ENCODE measurements at places on chromosomes 2 and 18.

GRCh38 chr2:65220432-65221131 lies 7.0 kb upstream of the ACTR2 start:
- no peak for DNase-seq

DNA sequence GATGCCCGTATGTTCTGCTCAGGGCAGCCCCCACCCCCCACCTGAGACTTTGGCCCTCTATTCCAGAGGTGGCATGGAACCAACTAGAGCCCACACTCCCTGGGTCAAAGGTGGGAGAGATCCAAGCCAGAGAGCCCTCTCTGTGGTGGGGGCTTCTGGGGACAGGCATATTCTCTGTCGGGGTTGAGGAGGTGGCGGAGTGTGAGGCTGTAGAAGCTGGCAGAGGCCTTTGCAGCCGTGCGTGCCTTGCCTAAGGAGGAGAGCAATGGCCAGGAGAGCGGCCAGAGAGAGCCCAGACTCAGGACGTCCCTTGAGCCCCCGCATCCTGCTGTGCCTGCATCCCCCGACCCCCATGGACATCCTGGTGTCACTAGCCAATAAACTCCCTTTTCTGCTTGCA lies 79.2 kb upstream of the HPCAL1 start:
- no peak for DNase-seq

- DNase-seq, result no peak
These were observed 60.1 kb upstream of the GLI2 start for GRCh38 chr2:120675460-120676130.

GRCh38 chr18:59876310-59876626 lies 23.5 kb upstream of the PMAIP1 start:
- DNase-seq, result no peak

DNA sequence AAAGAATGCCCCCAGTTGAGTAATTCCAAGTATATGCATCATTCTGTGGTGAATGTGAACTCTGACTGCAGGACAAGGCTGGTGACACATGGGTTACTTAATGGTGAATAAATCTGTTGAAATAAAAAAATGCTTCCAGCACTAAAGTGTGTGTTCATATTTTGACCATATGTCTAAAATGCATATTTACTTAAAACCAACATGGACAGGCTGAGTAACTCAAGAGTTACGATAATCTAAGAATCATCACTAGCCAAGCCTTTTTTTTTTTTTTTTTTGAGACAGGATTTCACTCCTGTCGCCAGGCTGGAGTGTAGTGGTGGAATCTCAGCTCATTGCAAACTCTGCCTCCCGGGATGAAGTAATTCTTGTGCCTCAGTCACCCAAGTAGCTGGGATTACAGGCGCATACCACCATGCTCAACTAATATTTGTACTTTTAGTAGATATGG lies 47.1 kb upstream of the CCBE1 start:
- DNase-seq, result no peak

DNA sequence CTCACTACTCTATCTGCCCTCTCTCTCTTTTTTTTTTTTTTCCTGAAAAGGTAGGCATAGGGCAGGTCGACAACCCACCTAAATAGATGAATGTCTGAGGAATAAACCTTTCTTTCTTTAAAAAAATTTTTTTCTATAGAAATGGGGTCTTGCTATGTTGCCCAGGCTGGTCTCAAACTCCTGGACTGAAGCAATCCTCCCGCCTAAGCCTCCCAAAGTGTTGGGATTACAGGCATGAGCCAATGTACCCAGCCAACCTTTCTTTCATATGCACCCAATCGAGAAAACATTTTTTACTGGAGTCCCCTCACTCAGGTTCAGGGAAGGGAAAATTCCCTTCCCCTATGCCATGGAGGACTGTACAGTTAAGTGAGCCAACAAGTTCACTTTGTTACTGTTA lies 31.0 kb downstream of the CFAP210 start:
- no peak for DNase-seq

DNA sequence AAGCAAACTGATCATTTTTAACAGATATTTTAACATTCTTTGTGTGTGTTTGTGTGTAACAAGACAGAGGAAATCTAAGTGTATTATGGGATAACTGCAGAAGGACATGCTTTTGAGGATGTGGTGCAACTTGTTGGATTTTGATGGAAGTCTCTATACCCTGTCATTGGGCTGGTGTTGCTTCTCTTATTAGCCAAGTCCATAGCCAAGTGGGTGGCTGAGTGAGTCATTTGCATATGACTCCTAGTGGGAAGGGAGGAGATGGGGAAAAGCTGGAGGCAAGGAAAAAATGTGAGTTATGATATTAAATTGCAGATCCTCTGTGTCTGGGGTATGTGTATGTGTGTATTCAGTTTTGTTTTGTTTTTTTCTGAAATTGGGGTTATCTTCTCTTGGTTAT lies 879.9 kb downstream of the DCC start:
- no peak for DNase-seq

DNA sequence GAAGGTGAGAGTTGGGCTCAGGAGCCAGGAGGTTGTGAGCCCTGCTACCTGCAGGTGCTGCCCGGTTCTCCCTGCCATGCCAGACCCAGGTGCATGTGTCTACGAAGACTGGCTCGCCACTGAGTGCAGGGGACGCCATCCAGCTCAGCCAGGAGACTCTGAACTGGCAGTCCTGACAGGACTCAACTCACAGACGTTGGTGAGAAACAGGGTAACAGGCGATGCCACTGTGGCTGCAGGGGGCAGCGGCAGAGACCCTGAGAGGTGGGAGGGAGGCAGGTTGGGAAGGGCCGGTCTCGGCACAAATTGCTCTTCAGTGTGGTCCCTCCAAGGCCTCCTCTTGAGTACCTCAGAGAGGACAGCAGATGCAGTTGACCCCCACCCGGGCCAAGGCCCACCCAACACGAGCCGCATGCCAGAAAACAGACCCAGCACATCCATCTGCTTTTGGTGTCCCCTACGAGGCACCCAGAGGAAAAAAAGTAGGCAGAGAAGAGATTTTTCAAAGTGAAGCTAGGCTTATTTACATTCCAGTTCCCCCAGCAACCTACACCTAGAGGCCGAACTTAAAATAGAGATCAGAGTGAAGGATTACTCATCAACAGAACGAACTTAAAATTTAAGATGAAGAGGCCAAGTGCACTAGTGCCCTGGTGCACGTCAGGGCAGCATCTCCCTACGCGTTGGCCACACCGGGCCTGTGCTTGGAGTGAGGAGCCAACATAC lies 184.8 kb downstream of the SEPTIN10 start:
- no peak for DNase-seq

DNA sequence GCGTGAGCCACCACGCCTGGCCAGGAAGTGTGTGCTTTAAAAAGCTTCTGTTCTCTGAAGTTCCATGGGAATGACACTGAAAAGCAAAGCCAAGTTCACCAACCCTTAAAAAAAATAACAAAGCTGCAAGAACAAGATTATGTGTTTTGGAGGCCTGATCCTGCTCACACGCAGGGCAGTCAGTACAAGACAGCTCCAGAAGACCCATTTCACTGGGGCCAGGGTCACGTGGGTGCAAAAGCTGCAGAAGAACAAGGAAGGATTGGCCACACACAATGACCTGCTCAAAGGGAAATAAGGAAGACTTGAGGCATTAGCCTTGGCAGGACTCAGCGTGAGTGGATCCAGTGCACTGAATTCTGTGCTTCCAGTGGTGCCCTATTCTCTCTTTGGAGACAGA lies 187.9 kb downstream of the NCK2 start:
- DNase-seq, result no peak

DNA sequence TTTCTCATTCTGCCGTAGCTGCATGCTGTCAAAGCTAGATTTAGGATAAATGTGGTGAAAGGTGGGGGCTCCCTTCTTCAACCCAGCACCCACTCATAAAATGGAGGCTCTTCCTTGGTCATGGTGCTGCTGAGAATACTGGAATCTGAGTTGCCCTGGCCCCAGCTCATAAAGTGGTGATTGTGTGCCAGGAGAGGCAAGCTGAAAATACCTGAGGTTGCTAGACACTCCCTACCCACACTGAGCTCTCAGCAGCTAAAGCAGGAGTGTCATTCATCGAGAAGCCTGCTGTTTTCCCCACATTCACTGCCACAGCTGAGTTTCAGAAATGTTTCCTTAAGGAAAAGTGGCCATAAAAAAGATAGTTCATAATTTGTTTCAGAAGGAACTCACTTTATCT lies 297.1 kb upstream of the RBMS1 start:
- no peak for DNase-seq

DNA sequence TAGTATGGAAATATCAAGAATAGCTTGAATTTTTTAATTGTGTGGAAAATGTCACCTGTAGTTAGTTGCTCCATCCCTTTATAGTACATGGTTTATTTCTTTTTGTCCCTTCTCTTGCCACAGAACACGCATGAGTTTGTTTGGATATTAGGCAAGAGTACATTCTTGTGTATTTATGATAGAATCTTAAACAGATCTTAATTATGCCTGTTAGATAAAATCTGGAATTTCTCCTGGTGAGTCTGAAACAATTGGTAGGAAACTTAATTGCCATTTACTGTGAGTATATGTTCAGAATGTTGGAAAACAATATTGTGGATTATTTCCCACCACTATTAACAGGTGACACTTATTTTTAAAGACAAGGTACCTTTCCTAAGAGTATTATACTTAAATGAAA lies 30.2 kb upstream of the CABYR start:
- no peak for DNase-seq

DNA sequence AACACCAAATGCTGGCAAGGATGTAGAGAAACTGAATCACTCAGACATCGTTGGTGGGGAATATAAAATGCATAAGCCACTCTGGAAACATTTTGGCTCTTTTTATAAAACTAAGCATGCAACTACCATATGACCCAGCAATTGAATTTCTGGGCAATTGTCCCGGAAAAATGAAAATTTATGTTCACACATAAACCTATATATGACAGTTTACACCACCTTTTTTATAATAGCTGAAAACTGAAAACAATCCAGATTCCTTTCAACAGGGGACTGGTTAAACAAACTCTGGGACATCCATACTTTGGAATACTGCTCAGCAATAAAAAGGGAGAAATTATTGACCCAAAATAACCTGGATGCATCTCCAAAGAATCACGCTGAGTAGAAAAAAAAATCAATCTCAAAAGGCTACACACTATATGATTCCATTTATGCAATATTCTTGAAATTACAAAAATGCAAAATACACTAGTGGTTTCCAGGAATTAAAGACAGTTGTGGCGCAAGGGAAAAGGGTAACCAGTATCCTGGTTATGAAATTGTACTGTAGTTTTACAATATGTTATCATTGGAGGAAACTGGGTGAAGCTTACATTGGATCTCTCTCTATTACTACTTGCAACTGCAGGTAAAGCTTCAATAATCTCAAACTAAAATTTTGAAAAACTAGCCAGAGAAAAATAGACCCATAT lies 130.2 kb upstream of the PID1 start:
- DNase-seq, result no peak

DNA sequence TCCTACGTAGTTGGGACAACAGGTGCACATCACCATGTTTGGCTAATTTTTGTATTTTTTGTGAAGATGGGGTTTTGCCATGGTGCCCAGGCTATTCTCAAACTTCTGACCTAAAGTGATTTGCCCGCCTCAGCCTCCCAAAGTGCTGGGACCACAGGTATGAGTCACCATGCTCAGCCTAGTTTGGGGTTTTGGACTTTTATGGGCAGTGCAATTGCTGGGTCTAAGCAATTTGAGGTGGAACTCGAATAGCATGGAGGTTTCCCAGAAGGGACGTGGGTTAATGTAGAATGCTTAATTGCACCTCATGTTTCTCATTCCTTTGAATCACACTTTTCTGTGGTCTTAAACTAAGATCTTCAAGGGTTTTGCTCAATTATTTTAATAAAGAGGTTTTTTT lies 102.3 kb upstream of the EPHA4 start:
- no peak for DNase-seq

DNA sequence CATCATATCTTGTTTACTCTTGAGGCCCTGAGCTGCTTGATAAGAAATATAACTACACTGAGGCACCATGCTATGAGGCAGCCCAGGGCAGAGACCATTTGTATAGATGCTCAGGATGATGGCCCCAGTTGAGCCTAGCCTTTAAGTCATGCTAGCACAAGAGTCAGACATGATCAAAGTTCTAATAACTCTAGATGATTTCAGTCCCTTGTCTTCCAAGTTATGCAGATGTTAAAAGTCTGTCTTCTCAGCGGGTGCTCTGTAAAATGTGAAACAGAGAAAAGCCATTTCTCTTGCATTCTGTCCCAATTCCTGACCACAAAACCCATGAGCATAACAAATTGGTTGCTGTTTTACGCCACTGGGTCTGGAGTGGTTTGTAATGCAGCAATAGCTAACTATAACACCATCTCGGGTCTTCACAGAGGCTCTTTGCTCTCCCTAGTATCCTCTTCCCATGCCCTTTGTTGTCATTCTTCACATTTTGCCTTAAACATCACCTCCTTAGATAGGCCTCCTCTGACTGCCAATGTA lies 49.6 kb downstream of the NXPH2 start:
- no peak for DNase-seq

DNA sequence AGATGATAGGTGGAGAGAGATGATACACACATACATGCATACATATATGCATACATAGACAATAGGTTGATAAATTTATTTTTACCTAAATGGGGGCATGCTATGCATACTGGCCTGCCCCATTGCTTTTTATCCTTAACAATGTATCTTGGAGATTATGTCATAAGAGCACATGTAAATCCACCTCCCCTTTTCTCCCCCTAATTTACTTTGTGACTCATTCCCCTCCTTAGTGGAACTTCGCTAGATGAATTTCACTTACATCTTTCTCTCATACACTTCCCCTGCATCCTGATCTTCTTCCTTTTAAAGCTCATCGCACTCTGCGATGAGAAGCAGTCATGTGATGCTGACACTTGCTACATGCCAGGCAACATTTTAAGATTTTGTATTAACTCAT lies 223.6 kb downstream of the C1D start:
- no peak for DNase-seq

GRCh38 chr2:183093857-183094657 lies 15.5 kb downstream of the DUSP19 start:
- DNase-seq, result no peak

DNA sequence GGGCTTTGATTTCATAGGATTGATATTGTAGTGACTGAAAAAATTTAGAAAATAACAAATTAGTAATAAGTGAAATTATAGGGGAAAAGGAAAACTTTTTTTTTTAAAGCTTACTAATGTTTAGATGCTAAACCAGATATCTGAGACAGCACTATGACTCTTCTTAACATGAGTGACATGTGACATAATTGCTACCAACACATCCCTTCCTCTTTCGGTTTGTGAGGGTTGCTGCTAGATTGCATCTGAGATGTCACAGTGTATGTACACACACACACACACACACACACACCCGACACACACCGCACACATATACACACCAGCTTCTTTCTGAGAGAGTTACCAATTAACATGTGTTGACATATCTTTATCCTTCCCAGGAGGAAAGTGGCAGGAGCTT lies 18.0 kb downstream of the RAPGEF4 start:
- no peak for DNase-seq

DNA sequence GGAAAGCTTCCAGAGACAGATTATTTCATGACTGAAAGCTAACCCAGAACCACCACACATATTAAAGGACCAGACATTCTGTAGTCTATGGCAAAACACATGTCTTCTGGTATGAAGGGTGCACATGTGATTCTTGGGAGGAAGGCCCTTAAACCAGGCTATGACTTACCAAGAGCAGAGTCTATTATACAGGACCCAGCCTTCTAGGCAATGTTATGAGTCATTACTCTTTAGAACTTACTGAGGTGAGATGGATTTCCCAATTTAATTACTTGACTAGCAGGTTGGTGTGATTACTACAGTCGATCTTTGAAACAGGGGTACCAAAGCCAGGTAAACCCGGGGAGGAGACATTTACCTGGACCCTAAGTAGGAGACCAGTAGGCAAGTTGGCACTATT lies 350.8 kb downstream of the TRIB2 start:
- no peak for DNase-seq

Measured in activated CD8-positive, alpha-beta memory T cell treated with anti-CD3 and anti-CD28 coated beads for 1 hour (primary cell).